Astrocyte of the spinal cord (primary cell): ENCODE measurements at places on chromosomes 1 and 21.

DNA sequence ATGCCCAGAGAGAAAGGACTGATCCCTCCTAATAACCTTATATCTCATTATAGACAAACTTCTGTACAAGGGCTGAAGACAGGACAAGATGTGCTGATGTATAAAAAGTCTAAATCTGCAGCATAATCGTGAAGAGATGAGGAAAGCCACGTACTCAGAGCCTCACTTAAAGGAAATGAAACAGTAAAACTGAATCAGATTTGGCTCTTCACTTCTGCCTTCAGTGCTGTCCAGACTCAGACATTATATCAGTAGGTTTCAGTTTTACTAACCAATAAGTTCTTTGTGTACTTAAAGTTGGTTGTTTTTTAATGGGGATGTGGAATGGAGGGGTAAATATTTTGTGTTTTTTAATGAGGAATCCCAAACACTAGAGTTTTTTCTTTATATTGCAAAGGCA, 45.3 kb upstream of the RGS1 start:
- peak; percentile 61 for DNase-seq

- DNase-seq: no peak
These were observed 19.0 kb upstream of the PRSS38 start for GRCh38 chr1:227796359-227796915.

DNA sequence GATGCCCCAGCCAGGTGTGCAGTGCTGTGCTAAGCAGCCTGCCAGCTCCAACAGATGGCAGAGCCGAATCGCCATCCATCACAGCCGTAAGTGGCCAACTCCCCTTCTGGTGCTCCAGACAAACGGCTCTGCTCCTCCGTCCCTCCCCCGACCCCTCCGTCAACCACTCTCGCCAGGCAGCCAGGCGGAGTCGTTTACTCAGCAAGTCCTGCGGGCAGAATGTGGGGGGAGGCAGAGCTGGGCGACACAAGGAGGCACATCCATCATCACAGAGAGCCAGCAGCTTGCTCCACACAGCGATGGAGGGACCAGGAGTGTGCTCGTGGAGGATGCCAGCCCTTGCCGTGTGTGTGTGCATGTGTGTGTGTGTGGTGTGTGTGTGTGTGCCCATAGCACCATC, 206.6 kb upstream of the GRIK3 start:
- no peak for DNase-seq

DNA sequence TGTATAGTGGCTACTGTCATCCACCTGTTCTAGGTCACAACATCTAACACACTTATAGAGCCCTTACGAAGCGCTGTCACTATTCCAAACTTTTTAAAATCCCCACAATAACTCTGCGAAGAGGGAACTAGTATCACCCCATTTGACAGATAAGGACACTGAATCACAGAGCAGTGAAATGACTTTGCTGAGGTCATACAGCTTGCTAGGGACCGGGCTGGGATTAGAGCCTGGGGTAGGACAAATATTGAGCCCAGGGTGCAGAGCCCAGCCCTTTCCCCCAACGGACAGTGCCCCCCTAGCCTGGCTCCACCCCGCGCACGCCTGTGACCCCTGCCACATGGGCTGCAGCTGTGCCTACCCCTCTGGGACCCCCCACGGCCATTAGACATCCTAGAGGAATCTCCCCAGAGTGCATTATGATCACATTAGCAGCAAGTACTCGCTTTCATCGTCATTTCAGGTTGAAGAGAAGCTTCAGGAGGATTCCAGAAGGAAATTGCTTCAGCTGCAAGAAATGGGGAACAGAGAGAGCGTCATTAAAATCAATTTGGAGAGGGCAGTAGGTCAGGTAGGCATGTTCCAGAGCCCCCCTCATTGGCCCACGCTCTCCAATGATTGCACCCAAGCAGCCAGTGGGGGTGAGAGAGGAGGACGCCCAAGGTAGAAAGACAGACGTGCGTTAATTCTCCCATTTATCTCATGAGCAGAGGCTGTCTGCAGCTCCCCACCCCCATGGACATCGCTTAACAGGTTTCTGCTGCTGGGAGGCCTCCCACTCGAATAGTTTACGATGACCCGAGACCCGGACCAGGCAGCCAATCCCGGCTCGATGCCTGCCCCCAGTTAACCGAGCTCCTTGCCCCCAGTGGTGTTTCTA, 77.2 kb downstream of the FHAD1 start:
- no peak for DNase-seq

DNA sequence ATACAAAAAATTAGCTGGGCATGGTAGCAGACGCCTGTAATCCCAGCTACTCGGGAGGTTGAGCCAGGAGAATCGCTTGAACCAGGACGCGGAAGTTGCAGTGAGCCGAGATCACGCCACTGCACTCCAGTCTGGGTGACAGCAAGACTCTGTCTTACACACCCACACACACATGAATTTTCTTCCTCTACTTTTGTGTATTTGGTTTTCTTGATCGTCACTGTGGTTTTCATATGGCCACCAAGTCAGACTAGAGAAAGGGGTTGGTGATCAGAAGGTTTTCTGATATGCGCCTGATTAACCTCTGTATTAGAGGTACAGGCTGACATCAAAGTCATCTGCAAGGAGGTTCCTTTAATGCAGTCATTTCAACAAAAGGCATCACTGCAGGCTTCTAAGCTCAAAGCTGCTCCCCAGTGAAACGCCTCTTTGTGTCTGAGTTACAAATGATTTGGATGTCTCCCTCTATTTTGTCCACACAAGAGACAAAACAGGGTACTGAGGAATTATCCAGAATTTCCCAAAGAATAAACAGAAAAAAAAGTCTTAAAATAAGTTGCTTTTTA, 11.1 kb downstream of the SH2D1B start:
- DNase-seq: no peak

- DNase-seq: peak; percentile 93
These were observed 77.0 kb upstream of the C1orf105 start for GRCh38 chr1:172343240-172344160.

GRCh38 chr21:38712071-38712470, 93.7 kb upstream of the ETS2 start:
- DNase-seq: peak; percentile 41

GRCh38 chr1:228823200-228823599, 87.9 kb downstream of the RHOU start:
- DNase-seq: no peak

- DNase-seq: no peak
These were observed 19.6 kb upstream of the SYNJ1 start for GRCh38 chr21:32747396-32747795.

DNA sequence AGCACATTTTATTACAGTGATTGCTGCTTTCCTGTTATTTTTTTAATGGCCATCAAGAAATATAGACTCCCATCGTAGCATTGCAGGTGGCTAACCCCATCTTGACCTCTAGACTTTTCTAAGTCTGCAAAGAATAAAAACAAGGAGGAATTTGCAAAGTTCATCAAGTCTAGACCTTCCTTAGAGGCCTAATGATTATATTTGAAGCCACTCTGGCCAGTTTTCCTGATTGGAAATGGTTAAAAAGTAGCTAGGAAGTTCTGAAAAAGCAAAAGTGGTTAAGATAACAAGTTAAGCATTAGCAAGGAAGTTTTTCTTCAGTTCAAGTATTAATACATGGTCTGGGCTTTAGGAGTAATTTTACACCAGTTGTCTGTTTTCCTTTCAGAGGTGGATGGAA, 16.7 kb upstream of the KCNJ15 start:
- peak; percentile 45 for DNase-seq

DNA sequence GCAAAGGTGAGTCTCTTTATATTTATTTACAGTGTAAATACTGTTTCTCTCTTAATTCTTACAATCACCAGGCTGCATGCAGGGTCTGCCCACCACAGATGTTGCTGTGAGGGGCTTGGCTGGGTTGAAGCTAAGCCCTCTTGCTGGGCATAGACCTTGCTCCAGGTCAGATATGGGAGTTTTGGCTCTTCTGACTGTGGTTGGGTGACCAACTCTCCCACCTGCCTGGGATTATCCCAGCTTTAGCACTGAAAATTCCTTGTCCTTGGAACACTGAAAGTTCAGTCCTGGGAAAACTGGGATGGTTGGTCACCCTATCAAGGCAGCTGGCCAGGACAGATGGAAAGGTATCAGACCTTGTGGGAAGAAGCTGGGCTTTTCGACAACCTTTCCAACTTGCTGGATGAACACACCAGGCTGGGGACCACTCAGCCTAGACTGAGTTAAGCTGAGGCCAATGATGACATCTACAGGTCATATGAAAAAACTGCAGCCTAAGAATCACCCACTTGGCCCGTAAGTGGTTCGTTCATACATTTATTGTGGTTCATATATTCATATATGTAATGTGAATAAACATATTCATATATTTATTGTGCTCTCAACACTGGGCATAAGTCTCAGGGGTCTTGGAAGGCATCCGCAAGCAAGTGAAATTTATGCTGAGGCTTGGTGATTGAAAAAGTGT, 26.6 kb upstream of the HPDL start:
- DNase-seq: peak; percentile 78

DNA sequence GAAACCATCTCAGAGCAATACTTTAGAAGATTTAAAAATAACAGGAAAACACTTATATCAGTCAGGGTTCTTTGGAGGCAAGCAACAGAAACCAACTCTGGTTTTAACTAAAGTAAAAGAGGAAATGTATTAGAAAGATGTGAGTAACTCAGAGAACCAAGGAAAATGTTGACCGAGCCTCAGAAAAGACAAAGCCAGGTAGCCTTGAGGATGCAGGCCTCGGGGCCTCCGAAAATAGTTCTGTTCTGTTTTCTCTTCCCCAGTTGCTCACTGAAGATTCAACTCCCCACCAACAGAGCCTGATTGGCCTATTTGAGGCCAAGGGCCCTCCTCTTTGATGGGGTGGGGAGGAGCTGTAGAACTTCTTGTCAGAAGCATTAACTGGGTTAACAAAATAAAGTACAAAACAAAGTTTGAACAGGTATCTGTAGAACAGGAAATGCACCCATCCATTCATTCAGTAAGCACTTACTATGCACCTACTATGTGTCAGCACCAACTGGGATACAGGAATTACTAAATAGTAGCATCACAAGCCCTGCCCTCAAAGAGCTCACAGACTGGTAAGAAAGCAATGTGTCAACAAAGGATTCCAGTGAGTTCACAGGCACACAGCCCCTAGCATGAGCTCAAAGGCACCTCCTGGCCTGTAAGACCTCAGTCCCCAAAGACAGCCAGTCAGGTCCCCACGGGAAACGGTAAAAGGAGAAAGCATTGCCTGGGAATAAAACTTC, 12.6 kb downstream of the SLAMF8 start:
- no peak for DNase-seq

GRCh38 chr21:37207441-37208009, 59.6 kb downstream of the VPS26C start:
- no peak for DNase-seq

DNA sequence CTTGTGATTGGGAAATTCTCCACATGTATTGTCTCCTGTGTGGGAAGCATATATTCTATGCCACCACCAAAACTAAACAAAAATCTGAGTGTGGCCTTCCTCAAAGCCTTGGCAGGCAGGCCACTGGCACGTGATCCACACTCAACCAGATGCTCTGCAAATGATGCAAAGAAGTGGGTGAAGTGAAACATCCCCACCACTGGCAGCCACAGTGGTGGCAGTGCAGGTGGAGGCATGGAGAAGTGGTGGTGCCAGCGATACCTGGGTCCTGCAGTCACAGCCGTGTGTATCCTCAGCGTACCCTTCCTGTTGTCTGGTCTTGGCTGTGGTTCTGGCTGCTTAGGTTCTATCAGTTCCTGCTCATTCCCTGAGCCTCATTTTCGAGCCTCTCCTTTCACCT, 65.2 kb downstream of the PLPPR5 start:
- DNase-seq: no peak

- DNase-seq: peak; percentile 70
These were observed 14.7 kb downstream of the HSF2BP start for GRCh38 chr21:43644609-43645008.

- no peak for DNase-seq
These were observed at the start of gene FOXE3 for GRCh38 chr1:47415728-47416318. TSS of gene FOXE3 (plus strand) at chr1:47416285. CDS start at chr1:47416316, 31 bp downstream.

- DNase-seq: no peak
These were observed 585 bp downstream of the GPR3 start for GRCh38 chr1:27392778-27393635.

DNA sequence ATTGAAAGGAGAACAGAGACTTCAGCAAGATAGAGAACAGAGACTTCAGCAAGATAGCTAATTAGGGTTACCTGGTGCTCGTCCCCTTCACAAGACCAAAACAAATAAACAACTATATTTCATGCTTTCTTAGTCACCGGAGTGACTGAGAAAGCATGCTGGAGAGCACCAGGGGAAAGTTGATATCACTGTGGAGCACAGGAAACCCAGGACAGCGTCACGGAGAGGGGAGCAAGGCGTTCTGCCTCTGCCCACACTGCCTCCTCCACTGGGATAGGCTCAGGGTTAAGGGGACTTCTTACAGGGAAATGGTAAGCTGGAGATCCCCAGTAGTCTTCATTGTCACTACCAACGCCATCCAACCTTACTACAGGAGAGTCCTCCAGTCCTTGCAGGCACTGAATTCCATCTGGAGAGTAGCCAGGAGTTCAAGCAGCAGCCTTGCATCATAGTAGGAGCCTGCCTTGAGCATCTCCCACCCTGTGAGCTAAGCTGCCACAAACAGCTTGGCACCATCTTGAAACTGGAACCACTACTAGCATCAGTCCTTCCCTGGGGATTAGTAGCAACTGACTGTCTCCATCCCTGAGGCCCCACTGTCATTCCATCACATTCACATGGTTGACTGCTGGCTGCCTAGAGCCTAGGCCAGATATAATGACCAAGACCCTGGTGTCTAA, 239.4 kb downstream of the PLPP3 start:
- no peak for DNase-seq

DNA sequence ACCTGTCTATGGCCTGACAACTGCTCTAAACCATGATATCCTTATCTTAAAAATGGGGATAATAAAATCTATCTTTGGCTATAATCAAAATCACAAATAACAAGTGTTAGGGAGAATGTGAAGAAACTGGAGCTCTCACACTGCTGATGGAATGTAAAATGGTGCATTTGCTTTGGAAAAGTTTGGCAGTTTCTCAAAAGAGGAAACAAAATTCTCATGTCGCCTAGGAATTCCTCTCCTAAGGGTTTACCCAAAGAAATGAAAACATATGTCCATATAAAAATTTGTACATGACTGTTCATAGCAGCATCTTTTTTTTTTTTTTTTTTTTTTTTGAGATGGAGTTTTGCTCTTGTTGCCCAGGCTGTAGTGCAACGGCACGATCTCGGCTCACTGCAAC, 64.3 kb downstream of the ZNF281 start:
- no peak for DNase-seq

GRCh38 chr1:20275319-20275925, 15.3 kb upstream of the VWA5B1 start:
- DNase-seq: no peak

DNA sequence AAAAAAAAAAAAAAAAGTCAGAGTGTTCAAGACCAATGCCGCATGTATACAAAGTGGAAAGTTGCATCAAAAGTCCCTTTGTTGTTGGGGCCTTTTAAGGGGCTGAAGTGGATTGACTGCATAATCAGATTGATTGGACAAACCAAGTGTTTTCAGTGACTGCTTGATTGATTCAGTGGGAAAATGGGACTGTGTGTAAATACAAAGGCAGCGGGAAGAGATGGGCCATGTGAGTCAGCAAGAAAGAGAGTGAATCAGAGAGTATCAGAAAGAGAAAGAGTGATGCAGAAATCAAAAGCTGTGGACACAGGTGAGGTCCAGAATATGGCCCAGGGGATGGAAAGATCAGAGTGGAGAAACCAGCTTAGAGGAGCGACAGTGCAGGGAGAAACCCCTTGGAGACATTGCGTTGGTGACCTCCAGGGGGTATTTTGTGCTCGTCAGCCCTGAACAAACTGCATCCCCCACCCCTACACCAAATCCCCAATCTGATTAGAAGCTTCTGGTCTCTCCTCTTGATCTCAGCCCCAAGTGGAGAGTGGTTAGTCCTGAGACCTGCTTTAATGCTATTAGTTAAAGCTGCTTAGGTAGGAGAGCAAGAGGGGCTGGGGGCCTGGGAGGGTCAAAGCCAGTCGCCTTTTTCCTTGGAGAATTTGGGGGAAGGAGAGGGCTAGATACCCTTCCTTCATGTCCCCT, 5.1 kb upstream of the ETV3L start:
- peak; percentile 19 for DNase-seq
